ENCODE measurements at places on chromosomes 2 and 18. TPM values are rescaled to one million over a fixed set of nuclear protein-coding genes. Genes with fewer than 3 reads are reported as not detected.
A peak's percentile ranks its signal among the peaks of the same experiment; 100 is the strongest.

GRCh38 chr18:22314420-22314819, 103.3 kb downstream of the CTAGE1 start:
- H3K27me3 ChIP-seq, result no peaks in the 10 kb centered on the region
- no peaks in the 10 kb centered on the region for H3K4me1 ChIP-seq
- H3K4me3 ChIP-seq, result no peak overlapping the region
- H3K27ac ChIP-seq, result no peak overlapping the region

GRCh38 chr2:237180187-237180586, 94.5 kb downstream of the COPS8 start:
- H3K27ac ChIP-seq, result no peak overlapping the region
- DNase-seq, result no peak
- H3K4me1 ChIP-seq, result no peaks in the 10 kb centered on the region
- H3K36me3 ChIP-seq, result no peaks in the 10 kb centered on the region

GRCh38 chr18:57051657-57052044, 95.2 kb upstream of the BOD1L2 start:
- no peaks in the 10 kb centered on the region for H3K27me3 ChIP-seq
- DNase-seq, result no peak
- H3K27ac ChIP-seq, result no peak overlapping the region
- no peak overlapping the region for H3K4me3 ChIP-seq
- H3K4me1 ChIP-seq, result no peaks in the 10 kb centered on the region
- no peaks in the 10 kb centered on the region for H3K36me3 ChIP-seq

GRCh38 chr18:39448942-39449341, 1883.3 kb upstream of the CELF4 start:
- H3K27ac ChIP-seq, result no peak overlapping the region
- H3K4me1 ChIP-seq, result peaks cover 3% of the 10 kb centered on the region
- no peak overlapping the region for H3K4me3 ChIP-seq
- no peaks in the 10 kb centered on the region for H3K36me3 ChIP-seq
- H3K27me3 ChIP-seq, result no peaks in the 10 kb centered on the region

GRCh38 chr2:129803871-129804270, 175.6 kb upstream of the RAB6C start:
- H3K4me1 ChIP-seq, result no peaks in the 10 kb centered on the region
- no peak for DNase-seq
- no peak overlapping the region for H3K4me3 ChIP-seq
- no peak overlapping the region for H3K27ac ChIP-seq
- no peaks in the 10 kb centered on the region for H3K36me3 ChIP-seq

DNA sequence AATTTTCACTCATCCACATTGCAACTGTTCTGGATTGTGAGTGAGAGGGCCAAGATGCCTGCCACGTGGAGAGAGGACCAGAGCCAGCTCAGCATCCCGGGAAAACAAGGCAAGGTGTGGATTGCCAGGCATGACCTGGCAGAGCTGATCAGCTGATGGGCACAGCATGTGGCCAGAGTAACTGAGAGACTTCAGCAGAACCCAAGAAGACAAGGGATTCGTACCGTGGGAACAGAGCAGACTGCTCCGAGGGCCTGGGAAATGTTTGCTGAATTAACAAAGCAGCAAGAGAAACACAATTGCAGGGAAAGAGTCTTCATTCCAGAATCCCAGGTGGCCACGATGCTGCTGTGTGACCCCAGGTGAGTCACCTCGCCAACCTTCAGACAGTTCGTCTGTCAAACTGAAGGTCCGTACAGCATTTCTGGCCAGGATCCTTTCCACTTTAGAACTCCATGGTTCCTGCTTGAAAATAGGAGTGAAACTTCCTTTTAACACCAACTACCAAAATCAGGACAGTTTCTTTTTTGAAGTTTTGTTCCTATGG, 26.3 kb upstream of the POMC start:
- no peaks in the 10 kb centered on the region for H3K27me3 ChIP-seq
- DNase-seq, result peak; percentile 90
- no peaks in the 10 kb centered on the region for H3K36me3 ChIP-seq
- H3K27ac ChIP-seq, result no peak overlapping the region

GRCh38 chr2:239300871-239301735, 99.7 kb downstream of the HDAC4 start:
- H3K36me3 ChIP-seq, result no peaks in the 10 kb centered on the region
- no peak overlapping the region for H3K27ac ChIP-seq
- H3K4me3 ChIP-seq, result no peak overlapping the region
- DNase-seq, result peak; percentile 44
- no peaks in the 10 kb centered on the region for H3K27me3 ChIP-seq
- H3K4me1 ChIP-seq, result peaks cover 7% of the 10 kb centered on the region

DNA sequence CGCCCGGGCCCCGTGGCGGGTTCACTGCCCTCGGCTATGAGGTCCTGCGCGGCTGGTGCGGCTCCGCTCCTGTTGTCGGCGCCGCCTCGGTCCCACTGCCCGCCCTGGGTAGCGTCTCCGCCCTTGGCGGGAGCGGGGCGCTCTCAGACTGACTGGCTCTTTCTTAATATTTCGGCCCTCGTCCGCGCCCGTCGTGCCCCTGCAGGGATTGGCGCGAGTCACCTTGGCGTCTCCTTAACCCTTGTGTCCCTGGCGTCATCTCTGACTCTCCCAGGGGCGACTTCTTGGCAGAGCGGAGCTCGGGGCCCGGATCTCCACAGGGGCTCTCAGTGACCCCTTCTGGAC, 1.3 kb downstream of the PTMA start:
- no peak for DNase-seq
- peak overlapping the region; percentile 97 for H3K27ac ChIP-seq
- peaks cover 32% of the 10 kb centered on the region for H3K36me3 ChIP-seq
- H3K27me3 ChIP-seq, result no peaks in the 10 kb centered on the region

DNA sequence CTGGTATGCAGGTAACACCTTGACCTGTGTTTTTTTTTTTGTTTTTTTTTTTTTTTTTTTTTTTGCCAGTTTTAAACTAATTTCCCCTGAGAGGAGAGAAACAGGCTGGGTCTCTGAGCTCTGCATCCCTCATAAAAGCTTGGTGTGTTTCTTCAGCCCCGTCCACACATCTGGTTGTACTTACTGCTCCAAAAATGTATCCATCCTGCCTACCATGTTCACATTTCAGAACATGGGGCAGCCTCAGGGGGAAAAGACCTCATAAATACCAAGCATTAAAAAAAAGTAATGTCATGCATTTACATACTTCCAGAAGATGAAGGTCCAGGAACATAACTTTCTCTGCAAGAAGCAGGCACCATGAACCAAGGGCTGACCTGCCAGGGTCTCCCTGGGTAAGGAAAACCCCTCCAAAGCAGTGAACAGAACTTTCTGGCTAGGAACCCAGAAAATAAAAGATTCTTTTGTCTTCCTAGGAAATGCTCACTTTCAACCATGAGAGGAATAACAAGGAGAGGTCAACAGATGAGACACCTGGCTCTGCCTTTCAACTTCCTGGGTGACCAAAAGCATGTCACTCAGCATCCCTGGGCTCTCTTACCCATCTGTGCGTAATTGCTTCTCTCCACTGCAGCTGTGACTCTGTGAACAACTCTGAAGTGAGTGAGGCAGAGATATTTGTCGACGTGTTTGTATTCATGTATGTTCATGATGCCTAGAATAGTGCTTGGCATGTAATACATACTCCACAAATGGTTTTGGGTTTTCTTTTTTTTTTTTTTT, 118.6 kb downstream of the MCFD2 start:
- no peaks in the 10 kb centered on the region for H3K36me3 ChIP-seq
- peak; percentile 9 for DNase-seq
- H3K27me3 ChIP-seq, result no peaks in the 10 kb centered on the region
- H3K27ac ChIP-seq, result no peak overlapping the region
- H3K4me1 ChIP-seq, result no peaks in the 10 kb centered on the region
- no peak overlapping the region for H3K4me3 ChIP-seq

- H3K4me3 ChIP-seq, result no peak overlapping the region
- H3K27me3 ChIP-seq, result no peaks in the 10 kb centered on the region
- no peak for DNase-seq
- H3K27ac ChIP-seq, result no peak overlapping the region
- peaks cover 5% of the 10 kb centered on the region for H3K4me1 ChIP-seq
- H3K36me3 ChIP-seq, result peaks cover under 1% of the 10 kb centered on the region
Measured at GRCh38 chr2:147873859-147874483, 29.1 kb downstream of the ACVR2A start.

- H3K4me3 ChIP-seq, result no peak overlapping the region
- peak; percentile 49 for DNase-seq
- H3K27ac ChIP-seq, result no peak overlapping the region
- peaks cover 5% of the 10 kb centered on the region for H3K4me1 ChIP-seq
- H3K27me3 ChIP-seq, result no peaks in the 10 kb centered on the region
Measured at GRCh38 chr18:50662177-50662576, 102.3 kb downstream of the MAPK4 start.

DNA sequence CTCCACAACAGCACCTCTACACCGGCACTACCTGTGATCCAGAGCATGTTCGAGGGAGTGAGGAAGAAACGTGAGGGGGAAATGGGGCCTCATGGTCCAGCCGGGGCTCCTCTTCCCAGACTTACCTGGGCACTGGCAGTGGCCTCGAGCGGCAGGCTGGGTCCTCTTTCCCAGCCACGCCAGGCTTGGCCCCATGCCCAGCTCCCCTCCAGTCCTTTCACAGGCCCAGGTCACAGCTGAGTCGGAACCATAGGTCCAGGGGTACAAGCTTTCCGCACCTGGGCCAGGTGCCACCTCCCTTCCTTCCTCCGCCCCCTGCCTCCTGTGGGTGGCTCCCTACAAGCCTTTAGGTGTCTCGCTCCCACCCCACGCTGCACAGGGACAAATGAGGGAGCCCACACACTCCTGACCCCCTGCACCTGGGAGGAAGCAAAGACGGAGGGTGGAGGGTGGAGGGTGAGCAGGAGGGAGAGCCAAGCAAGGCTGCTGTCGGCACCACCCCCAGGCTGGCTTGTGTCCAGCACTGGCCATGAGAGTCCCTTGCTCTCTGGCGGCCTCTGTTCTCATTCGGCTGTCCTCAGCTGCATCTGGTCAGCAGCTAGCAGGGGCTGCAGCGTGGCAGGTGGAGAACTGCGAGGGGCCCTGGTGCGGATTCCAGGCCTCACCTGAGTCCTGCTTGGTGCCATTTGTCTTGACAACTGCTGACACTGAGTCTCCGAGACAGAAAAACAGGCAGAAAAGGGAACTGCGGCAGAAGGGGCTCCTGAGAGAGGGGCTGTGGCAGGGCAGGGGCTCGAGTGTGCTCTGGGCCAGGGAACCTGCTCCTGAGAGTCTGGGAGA, 26.8 kb downstream of the ADRA2B start:
- no peak for DNase-seq
- H3K4me3 ChIP-seq, result no peak overlapping the region
- H3K4me1 ChIP-seq, result no peaks in the 10 kb centered on the region
- no peaks in the 10 kb centered on the region for H3K36me3 ChIP-seq

DNA sequence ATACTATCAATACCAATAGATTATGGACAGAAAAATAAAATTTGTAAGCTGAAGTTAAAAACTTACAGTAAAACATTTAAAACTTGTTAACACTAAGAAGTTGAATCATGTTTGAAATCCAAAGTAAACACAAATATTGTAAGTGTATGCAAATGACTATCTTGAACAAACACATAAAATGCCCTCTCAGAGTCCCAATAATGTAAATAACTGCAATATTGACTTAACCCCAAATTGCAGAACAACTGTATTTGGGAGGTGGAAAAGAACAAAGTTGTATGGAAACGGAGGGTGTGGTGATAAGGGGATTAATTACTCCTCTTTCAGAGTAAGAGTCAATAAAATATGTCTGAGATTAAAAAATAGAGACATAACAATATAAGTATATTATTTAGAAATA, 140.0 kb upstream of the NOL4 start:
- H3K4me3 ChIP-seq, result no peak overlapping the region
- H3K27me3 ChIP-seq, result no peaks in the 10 kb centered on the region

DNA sequence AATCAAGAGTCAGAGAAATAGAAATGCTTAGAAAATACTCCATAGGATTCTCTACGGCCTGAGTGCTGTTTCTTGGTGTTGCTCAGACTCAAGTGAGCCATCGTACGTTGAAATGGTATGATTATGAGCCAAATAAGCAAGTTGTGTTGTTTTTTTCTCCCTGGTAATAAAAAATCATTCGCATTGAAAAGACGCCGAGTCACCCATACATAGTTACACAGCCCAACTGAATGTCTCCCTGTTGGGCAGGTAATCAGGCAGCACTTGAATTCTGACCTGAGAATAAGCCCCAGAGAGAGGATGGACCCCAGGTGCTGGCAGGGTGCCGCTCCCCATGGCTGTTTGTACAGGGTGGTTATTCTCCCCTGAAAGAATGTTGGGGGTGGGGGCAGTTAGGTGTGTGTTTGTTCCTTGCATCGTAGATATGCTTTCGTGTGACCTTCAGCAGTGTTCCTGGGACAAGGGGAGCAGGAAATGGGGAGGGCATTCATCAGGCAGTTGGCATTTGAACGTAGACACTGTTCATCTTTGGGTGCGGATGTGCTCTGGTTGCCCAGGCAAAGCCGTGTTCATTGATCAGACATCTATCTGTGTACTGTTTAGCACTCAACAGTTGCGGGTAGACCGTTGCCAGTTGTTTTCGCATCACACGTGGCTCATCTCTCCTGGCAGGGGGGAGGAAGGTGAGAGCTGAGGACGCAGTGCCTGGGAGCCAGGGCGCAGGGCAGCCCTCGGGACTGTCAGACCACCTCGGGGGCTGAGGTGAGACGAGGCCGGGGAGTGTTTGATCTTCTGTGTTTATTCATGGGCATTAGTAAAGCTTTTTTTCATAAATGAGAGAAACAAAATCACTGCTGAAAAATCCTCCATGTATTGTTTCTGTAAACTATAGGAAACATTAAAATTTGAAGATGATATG, 27.3 kb downstream of the MTCL1 start:
- H3K4me1 ChIP-seq, result no peaks in the 10 kb centered on the region
- DNase-seq, result no peak
- no peaks in the 10 kb centered on the region for H3K27me3 ChIP-seq
- H3K36me3 ChIP-seq, result no peaks in the 10 kb centered on the region
- H3K4me3 ChIP-seq, result no peak overlapping the region

DNA sequence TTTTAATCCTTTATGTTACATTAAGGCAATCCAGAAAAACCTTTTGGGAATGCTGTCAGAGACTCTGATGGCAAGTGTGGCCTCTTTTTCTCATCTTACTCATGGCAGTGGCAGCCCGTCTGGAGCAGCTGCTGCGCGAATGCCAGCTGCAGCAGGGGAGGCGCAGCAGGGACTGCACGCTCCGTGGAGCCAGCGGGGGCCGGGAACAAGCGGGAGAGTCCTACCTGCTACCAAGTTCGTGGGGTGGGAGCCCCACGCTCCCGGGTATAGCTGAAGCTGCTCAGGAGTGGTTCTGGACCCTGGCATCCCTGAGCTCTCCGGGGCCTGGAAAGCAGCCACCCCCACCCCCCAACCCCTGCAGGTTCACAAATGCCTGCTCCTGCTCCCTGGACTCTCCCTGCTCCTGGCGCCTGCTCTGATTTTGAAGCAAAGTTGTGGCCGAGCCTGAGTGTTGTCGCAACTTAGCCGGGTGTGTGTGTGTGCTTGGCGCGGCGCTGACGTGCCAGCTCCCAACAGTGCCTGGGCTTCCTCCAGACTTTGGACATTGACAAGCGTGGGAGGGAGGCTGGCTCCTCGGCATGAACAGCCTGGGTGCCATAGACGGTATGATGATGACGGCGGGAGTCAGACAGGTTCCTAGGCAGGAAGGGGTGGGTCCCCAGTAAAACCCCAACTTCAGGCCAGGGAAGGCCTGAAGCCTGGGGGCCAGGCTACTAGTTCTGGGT, 21.7 kb downstream of the TMX3 start:
- H3K4me1 ChIP-seq, result peaks cover 3% of the 10 kb centered on the region
- H3K4me3 ChIP-seq, result no peak overlapping the region
- no peak overlapping the region for H3K27ac ChIP-seq
- H3K36me3 ChIP-seq, result peaks cover 67% of the 10 kb centered on the region
- DNase-seq, result no peak

The C2orf92 gene
- total RNA-seq, result 12.5 TPM

The VWC2L gene
- total RNA-seq, result not detected

The APOB gene
- 1.9 TPM for total RNA-seq

The FAM110C gene
- 2.5 TPM for total RNA-seq
